Fibroblast of skin of left quadriceps (primary cell): ENCODE measurements at places on chromosomes 1 and 21.

DNA sequence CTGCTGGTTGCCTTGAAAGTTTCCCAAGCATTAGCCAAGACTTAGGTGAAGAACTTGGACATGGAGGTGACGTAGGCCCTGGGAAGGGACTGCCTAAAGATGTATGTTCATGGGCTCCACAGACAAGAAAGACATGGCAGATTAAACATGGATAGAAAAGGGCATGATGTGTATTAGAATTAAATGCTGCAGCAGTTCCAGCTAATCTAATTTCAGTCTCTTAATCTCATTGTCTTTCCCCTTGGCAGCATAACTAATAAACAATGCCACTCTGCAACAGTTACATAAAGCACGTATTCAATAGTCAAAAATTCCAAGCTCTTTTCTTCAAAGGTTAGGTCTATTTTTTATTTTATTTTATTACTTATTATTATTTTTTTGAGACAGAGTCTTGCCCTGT lies 251.6 kb downstream of the KIF26B start:
- DNase-seq: no peak

- DNase-seq: no peak
These were observed 117.9 kb downstream of the DMRTB1 start for GRCh38 chr1:53576866-53577760.

GRCh38 chr1:187630653-187631380 lies 802.1 kb downstream of the PLA2G4A start:
- no peak for DNase-seq

DNA sequence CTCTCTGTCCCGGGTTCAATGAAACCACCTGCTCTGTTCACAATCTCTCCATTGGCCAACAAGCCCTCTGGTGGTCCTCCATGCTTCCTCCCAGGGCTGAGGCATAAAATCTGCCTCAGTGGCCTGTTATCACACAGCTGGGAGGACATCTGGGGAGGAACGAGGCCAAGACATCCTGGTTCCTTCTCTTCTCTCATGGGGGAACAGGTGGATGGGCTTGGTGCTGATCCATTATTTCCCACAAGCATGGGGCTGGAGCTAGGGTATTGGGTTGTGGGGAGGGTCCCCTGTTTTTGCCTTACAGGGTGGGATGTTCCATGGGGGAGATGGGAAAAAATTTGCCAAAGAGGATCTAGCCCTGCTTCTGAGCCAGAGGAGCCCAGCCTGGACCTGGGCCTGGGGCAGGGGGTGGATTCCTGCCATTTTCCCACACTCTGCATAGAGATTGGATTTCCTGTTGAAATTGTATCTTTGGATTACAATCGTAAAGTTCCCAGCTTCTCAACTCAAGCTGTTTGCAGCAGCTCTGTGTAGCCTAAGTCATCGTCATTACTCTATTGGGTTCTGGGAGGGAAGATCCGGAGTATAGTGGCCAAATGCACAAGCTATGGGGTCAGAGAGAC lies 124.7 kb downstream of the NAV1 start:
- no peak for DNase-seq

DNA sequence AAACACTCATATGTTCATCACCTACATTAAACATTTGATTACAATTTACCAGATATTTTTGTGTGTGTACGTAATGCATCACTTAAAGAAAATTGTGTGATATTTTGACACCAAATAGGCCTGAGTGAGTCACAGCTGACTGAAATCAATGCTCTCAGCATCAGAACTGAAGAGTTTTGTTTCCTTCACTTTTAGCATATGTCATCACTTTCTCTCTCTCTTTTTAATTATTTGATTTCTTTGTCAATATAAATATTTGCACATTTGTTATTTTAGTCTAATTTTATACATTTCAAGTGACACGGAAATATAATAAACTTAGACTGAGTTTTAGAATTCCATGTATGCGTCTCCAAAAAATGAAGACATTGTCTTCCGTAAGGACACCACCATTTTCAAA lies 545.3 kb downstream of the PTPRC start:
- no peak for DNase-seq

GRCh38 chr1:243258731-243259130 lies 2.9 kb downstream of the SDCCAG8 start:
- no peak for DNase-seq
